ENCODE measurements at places on chromosomes 6 and 20. TPM values are rescaled to one million over a fixed set of nuclear protein-coding genes. Genes with fewer than 3 reads are reported as not detected.

GRCh38 chr6:170106906-170107525, 183.9 kb downstream of the DLL1 start:
- DNase-seq = peak; percentile 4

DNA sequence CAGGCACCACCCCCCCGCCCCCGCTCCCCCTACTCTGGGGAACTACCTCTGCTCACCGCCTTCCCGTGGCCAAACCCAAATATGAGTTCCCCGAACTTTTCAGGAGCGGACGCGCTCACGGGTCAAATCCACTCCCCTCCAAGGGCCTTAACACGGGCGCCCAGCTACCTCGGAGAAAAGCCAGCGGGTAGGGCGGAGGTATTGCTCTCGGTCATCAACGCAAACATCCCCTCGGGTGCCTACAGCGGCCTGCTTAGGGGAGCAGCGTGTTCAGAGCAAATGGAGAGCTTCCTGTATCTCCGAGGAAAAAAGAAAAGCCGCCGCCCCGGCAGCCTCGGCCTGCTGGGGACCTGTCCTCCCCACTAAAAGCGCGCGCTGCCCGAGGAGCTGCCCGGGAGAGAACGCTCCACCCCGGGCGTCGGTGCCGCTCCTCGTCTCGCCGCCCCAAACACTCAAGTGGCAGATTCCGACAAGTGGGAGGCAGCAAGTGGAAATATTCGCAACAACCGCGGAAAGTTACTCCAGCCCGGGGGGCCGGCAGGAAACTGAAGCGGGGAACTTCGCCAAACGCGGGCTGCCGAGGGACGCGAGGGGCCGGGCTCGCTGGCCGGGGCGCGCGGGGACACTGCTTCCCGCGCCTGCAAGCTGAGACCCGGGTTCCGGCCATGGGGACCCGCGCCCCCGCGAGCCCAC, 699 bp downstream of the PTPRT start:
- DNase-seq = no peak

- DNase-seq = no peak
These were observed 19.1 kb upstream of the SIRPG start for GRCh38 chr20:1676650-1677049.

DNA sequence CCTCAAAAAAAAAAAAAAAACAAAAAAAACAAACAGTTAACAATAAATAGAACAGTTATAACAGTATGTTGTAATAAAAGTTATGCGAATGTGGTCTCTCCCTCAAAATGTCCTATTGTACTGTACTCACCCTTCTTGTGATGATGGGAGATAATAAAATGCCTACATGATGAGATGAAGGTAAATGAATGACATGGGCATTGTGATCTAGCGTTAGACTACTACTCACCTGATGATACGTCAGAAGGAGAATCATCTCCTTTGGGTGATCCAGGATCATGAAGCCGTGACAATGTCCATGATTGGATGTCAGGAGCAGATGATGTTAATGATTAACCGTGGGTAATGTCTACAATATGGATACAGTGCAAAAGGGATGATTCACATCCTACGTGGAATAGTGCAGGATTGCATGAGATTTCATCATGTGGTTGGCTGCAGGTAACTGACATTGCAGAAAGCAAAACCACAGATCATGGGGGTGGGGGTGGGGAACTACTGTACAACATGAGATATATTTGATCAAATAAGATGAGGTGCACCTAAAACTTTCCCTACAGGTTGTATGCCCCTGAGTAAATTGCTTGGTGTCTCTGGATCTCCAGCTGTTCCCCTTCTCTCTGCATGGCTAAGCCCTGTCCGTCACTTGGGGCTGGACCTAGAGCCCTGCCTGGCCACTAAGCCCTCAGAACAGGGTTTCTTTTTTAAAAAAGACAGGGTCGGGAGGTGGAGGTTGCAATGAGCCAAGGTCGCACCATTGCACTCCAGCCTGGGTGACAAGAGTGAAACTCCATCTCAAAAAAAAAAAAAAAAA, 6.2 kb upstream of the RBCK1 start:
- no peak for DNase-seq

DNA sequence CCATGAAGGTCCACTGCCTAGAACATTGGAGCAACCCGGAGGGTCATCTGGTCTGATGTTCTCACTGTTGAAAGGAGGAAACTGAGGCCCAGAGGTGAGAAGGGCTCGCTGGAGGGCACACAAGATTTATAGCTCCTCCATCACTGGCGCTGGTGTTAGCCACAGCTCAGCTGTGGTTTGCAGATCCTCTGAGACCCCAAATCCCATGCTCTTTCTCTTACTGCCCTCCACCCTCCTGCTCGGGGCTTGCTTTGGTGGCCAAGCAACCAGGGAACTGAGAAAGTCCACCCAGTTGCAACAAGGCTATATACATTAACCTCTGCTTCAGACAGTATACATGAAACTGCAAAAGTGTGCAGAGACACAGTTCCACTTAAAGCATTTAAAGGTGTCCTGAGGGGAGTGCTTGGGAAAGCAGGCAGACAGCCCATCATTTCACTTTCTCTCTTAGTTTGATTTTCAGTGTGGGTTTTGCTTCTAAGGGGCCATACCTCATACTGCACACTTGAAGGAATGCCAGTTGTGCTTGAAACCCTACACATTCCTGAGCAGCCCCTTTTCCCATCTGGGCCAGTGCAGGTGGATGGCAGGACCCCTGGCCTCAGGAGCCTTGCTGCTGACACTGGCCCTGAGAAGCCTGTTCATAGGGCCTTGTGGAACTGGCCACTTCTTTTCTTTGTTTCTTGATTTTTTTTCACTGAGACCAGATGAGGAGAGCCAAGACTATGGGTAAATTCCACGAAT, 347.6 kb downstream of the CDC5L start:
- no peak for DNase-seq

Gene PLEKHG1
- total RNA-seq = 130 TPM

DNA sequence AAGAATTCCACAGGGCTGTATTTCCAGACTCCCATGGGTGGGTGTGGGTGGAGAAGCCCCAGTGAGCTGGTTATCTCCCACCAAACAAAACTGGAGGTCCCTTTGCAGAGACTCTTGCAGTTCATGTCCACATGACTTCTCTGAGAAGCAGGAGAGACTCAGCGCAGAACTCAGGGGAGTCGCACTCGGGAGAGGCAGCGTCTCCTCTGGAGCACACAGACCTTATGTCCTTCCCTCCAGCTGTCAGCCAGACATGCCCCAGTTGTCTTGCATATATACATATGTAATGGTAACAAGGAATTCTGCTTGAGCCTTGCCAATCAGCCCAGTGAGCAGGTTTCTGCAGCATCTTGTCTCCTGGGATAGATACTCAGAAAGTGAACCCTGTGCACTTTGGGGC, 23.8 kb downstream of the MYT1 start:
- no peak for DNase-seq

Gene C6orf15
- not detected for total RNA-seq

Gene LRFN2
- total RNA-seq = 1.1 TPM

DNA sequence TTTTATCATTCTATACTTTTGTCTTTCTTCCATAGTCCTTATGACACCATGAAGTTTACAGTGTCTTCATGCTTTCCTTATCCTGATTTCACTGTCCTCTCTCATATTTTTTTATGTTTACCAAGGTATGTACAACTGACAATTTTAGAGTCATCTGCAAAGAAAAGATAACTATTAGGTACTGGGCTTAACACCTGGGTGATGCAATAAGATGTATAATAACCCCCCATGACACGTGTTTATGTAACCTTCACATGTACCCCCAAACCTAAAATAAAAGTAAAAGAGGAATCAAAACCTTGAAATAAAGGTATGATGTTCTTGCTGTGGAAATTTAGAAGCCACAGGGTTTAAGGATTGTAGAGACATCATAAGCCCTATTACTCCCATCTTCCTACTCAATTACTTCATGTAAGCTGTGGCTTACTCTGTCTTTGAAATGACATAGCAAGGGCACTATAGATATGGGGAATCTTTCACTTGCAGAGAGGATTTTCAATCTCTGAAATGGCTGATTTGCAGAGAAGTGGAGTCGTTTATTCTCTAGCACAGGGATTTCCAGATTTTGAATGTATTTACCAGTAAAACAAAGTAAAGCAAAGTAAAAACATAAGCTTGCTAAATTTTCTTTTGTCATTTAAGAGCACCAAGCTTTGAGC, 18.9 kb downstream of the OR2W1 start:
- DNase-seq = no peak

DNA sequence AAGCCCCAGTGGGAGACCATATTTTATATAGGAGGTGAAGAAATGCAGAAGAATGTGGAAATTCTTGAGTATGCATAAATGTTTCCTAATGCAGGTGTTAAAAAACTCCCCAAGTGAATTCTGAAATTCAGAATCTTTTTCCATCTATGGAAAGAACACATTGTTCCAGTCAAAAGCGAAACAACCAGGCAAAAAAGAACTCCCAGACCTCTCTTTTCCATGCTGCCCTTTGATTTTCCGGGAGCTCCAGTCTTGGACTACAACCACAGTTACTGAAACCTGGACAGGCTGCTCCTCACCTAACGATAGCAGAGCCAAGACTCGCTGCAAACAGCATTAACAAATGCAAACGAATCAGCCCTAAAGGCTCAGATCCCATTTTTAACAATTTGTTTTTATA, 108.7 kb upstream of the CNKSR3 start:
- DNase-seq = peak; percentile 22

Gene EPHA7
- 7.2 TPM for total RNA-seq

GRCh38 chr20:33664762-33665144, 2.0 kb upstream of the ACTL10 start:
- DNase-seq = no peak

DNA sequence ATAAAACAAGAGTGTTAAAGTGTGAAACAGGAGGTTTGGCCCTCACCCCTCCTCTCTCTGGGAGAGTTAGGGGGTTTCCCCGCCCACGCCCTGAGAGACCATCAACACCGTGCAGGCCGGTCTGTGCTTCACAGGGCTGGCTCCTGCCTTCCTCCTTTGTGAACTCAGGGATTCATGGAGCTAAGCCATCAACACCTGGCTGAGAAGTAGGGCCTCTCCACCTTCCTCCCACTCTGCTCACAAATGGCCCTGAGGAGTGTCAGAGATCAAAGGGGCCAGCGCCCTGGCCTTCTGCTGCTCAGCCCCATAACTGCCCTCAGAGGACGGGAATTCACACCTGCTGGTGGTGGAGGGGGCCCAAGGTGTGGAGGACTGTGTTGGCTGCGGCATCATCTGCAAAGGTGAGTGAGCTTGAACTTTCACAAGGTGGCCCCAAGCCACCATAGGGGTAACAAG, 88.6 kb downstream of the PSMB1 start:
- no peak for DNase-seq

GRCh38 chr20:62644802-62645496, 2.6 kb downstream of the SLCO4A1 start:
- DNase-seq = no peak

Gene EBF4
- 14.2 TPM for total RNA-seq

Gene BMP6
- total RNA-seq = 13.6 TPM

DNA sequence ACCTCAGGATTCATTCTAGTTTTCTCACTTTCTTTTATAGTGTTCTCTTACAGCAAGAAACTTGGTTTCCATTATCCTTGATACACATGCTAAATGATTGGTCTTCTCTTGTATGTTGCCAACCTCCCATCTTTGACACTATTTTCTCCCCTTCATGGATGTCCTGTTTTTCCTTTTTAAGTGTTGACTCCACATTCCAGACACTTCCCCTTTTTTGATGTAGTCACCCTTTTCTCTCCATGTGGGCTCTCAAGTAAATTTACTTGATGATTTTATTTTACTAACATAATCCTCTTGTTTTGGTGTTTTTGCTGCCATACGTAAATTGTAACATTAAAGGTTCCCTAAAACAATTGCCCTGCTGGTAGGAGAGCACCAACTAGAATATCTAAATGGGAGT, 148.1 kb downstream of the ZFAND3 start:
- no peak for DNase-seq

Gene PLA2G7
- total RNA-seq = 0.74 TPM

DNA sequence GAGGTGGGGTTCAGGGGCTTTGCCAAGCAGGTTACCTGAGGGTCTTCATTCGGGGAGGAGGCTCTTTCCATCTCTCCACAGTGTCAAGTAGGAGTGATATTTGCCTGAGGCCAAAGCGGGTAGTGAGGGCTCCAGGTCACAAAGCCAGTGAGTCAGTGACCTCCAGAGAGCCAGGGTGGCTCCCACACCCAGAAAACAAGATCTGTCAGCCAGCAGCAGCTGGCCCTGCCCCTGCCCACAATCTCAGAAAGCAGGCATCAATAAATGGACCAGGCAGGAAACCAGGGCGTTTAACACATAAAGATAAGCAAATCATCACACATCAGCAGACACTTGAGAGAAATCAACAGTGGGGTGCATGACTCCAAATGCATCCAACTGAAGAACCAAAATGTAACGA, 250.8 kb downstream of the CDH26 start:
- no peak for DNase-seq

GRCh38 chr20:48680650-48681049, 147.1 kb downstream of the PREX1 start:
- no peak for DNase-seq

Gene SLC17A1
- 0.99 TPM for total RNA-seq

GRCh38 chr20:49899541-49900383, 15.6 kb downstream of the SPATA2 start:
- DNase-seq = no peak

Gene ALDH8A1
- 4.9 TPM for total RNA-seq

- DNase-seq = no peak
These were observed 818.5 kb upstream of the FLRT3 start for GRCh38 chr20:15155848-15156401.

Gene NKAIN2
- total RNA-seq = 0.56 TPM

Gene TFEB
- total RNA-seq = 5.2 TPM

DNA sequence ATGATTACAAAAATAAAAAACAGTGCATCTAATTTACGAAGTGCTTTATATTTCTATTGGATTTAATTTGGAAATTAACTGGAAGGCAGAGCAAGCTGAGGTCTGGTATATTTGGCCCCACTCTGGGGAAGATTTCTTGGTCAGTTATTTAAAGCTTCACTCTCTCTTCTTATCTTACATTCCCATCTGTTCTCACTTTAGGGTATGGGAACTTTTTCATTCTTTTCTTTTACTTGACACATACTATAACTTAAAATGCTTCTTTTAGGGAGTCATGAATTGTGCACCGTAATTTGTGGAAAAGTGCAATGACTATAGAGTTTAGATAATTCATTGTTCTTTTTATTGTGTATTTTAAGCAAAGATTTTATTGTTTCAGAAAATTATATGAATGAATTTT, 170.4 kb downstream of the BCKDHB start:
- no peak for DNase-seq

GRCh38 chr20:44109951-44110361, 77.0 kb downstream of the JPH2 start:
- peak; percentile 25 for DNase-seq

GRCh38 chr20:47141941-47142773, 214.3 kb downstream of the ZMYND8 start:
- no peak for DNase-seq

- DNase-seq = no peak
These were observed 8.8 kb downstream of the DLGAP4 start for GRCh38 chr20:36314734-36315544.

- DNase-seq = no peak
These were observed 25.8 kb upstream of the SLC9A8 start for GRCh38 chr20:49786668-49787370.

Gene PTGIS
- 12.2 TPM for total RNA-seq

- DNase-seq = no peak
These were observed 19.4 kb downstream of the SYNDIG1 start for GRCh38 chr20:24488800-24489175.
